A549 treated with Mapracorat at 1 μM for 4 hours (cell line): ENCODE measurements at places on chromosomes 13 and 19. TPM values are rescaled to one million over a fixed set of nuclear protein-coding genes. Genes with fewer than 3 reads are reported as not detected.

The CUL4A gene
- total RNA-seq = 47.9 to 54.7 TPM (median 53.7 TPM) in 5 replicates

The SLC17A7 gene
- 0.44 to 0.71 TPM (median 0.55 TPM) in 5 replicates for total RNA-seq

The TINCR gene
- 1.7 to 3.2 TPM (median 2.3 TPM) in 5 replicates for total RNA-seq

The RASAL3 gene
- total RNA-seq = not detected in 5 replicates

The ZNF331 gene
- total RNA-seq = 11.3 to 14.2 TPM (median 12.8 TPM) in 5 replicates

The ACER1 gene
- not detected in 5 replicates for total RNA-seq

The EFNA2 gene
- 1.5 to 2.4 TPM (median 1.7 TPM) in 5 replicates for total RNA-seq

The PALM gene
- total RNA-seq = 11.0 to 15.7 TPM (median 14.8 TPM) in 5 replicates

The DAND5 gene
- total RNA-seq = 0.09 to 0.12 TPM in 2 of 5 replicates, not detected in the others

The FGF22 gene
- total RNA-seq = 0.28 to 0.77 TPM (median 0.72 TPM) in 5 replicates

The SIGLEC9 gene
- 0.09 TPM in 1 of 5 replicates, not detected in the others for total RNA-seq

The IQCN gene
- total RNA-seq = 0.40 to 0.77 TPM (median 0.64 TPM) in 5 replicates

The CYSLTR2 gene
- total RNA-seq = not detected in 5 replicates

The IL12RB1 gene
- total RNA-seq = not detected in 5 replicates
